Effector memory CD4-positive, alpha-beta T cell (primary cell): ENCODE measurements at places on chromosomes 11 and 22.

GRCh38 chr22:47686594-47687345 is 924.3 kb downstream of the TBC1D22A start:
- DNase-seq: no peak

DNA sequence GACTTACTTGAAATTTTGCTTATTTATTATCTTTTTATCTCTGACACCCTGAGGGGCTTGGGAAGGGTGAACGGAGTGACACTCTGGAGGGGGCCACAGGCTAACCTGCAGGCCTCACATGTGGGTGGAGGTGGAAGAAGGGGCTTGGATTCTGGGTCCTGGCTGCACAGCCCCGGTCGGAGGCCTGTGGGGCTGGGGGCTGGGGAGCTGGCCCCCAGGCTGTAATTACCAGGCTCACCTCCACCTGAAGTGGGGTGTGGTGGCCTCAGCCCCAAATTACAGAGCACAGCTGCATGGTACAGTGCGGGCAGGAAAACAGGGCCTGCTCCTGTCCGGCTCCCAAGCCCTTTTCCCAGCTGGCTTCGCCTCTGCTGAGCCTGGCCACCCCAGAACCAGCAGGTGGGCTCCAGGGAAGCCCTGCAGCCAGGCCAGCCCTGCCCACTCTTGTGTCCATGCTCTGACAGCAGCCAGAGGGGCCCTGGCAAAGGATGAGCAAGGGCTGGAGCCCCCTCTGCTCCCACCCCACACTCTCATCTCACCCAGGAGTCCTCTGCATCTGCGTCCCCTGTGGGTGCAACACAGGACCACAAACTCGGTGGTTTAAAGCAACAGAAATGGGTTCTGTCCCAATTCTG is 48.0 kb downstream of the IGF2 start:
- DNase-seq: no peak

GRCh38 chr11:43984519-43985385 is 42.3 kb downstream of the C11orf96 start:
- no peak for DNase-seq

DNA sequence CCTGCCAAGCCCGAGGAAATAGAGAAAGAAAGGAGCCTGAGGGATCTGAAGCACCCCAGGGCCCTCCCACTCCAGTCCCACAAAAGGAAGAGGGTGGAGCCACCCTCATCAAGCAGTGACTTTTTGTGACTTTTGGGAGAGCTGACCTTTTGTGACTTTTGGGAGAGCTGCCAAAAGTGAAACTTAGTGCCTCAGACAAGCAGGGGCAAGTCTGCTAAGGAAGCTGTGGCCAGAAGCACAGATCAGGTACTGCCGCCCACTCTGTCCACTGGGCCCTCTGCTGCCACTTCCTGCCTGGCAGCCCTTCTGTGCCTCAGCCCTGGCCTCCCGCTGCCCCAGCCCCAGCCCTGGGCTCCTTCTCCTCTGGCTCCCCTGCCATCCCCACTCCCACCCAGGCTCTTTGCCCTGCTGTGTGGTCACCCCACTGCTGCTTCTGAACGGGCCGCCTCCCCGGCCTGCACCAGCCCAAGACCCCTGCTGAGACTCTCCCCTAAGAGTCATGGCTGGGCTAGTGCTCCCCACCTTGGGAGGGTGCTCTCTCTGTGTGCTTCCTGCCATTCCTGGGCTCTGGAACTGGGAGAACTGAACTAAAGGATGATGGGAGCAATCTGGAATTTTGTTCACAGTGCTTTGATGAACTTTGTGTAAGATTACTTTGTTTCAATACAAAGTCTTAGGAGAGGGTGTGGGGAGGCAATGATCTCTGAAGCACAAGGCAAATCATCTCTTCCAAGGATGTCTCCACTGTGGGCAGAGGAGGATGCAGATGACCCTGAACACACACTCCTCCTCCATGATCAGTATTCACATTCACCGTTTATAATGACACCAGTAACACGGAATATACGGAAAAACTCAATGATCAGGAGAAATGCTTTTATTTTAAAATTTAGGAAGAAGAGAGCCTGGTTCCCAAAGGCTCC is at the start of gene APOBEC3H:
Gene APOBEC3H (plus strand): TSS at position 147 of the 923 bp plus-strand sequence. CDS start 3,035 bp downstream, outside the sequence.
- DNase-seq: no peak

DNA sequence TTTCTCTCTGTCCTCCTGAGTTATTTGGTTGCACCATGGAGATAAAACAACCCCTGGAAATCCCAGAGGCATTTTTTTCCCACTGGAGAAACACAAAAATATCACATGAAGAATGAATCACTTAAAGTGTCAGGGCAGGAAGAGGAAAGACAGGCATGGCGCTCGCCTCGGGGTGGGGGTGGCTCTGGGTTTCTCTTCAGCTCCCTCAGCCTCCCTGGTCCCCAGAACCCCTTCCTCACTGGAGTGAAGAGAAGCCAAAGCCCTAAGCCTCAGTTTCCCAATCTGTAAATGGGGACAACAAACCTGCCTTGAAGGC is 938 bp downstream of the SHISAL1 start:
- no peak for DNase-seq

GRCh38 chr11:107562647-107563208 is 2.8 kb downstream of the ALKBH8 start:
- DNase-seq: no peak

DNA sequence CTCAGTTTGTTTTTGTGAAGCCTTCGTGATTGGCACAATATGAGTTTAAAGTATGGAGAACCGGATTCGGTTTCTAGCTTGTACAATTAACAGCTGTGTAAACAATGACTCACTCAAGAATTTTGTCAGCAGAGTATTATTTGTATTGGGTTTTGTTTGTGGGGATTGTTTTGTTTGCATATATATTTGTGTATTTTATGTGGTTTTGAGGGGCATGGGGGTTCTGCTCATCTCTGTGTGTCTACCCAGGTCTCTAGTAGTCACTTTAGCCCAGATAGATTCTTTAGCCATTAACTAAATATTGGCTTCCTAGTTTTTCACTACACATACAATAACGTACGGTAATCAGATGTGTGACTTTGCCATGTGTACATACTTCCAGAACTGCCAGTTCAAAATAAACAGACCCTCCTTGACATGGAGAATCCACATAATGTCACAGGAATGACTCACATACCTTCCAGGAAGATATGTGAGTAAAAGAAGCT is 7.5 kb upstream of the MS4A7 start:
- DNase-seq: no peak

- no peak for DNase-seq
These were observed 21.0 kb downstream of the FLI1 start for GRCh38 chr11:128714881-128715280.

DNA sequence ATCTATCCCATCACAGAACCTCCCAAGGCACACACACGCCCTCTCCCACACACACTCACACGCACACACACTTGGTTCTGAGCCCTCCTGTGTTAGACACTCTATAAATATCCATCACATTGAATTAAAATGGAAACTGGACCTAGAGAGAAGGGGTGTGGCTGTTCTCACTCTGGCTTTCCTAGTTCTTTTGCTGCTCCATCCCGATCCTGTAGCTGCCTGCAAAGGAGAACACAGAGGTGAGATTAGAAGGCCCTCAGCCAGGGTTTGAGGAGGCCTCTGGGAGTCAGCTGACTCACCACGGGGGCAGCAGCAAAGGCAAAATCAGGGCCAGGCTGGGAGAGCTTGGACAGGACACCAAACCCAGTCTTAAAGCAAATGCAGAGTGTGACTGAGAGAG is 192.3 kb upstream of the CADM1 start:
- DNase-seq: no peak

GRCh38 chr22:44088976-44089570 is 65.0 kb downstream of the PARVB start:
- no peak for DNase-seq

- no peak for DNase-seq
These were observed 617.5 kb downstream of the JRKL start for GRCh38 chr11:97007283-97007682.

DNA sequence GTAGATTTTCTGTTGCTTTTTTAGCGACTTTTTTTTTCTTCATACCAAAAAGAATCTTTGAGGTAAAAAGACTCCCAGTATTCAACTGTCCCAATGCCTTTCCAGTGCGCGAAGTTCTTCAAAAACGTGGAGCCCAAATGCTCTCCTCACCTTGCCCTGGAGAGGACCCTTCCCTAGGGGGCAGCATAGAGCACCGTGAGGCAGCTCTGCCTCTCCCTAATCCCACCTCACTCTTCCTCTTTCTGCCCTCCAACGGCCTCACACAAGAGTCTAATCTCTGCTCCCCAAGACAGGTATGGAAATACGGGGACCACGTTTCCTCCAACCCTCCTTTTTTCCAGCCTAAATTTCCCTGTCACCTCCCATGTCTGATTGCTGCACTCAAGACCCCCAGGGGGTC is 117.5 kb upstream of the ALX4 start:
- no peak for DNase-seq

DNA sequence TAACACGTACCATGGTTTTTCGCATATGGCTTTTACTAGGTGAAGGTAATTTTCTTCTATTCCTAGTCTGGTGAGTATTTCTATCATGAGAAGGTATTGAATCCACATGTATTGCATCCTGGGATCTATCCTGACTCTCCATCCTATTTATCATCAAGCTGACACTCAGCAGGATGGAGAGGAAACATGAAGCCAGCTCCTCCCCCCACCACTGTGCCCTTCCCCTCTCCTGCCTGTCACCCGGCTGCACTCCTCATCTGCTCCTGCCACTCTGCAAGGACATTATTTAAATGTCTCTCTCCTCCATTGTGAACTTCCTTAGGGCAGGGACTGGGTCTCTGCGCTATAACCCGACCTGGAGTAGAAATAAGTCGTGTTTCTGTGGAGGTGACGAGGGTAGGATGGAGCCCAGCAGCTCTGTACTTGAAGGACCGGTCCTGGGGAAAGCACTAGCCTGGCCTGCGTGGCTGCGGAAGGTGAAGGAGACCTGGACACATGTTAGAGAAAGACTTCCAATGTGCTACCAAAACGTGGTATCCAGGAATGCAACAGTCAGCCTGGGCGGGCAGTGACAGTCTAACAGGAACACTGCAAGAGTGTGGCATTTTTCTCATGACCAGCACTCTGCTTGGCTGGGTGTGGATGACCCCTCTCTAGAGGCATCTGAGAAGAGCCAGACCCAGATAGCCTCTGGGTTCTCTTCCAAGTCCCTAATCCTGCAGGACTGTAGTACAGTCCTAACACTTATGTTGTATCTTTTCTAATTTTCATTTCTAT is 111.2 kb downstream of the MICAL3 start:
- DNase-seq: no peak

- no peak for DNase-seq
These were observed 86.4 kb upstream of the BIRC3 start for GRCh38 chr11:102230911-102231310.

DNA sequence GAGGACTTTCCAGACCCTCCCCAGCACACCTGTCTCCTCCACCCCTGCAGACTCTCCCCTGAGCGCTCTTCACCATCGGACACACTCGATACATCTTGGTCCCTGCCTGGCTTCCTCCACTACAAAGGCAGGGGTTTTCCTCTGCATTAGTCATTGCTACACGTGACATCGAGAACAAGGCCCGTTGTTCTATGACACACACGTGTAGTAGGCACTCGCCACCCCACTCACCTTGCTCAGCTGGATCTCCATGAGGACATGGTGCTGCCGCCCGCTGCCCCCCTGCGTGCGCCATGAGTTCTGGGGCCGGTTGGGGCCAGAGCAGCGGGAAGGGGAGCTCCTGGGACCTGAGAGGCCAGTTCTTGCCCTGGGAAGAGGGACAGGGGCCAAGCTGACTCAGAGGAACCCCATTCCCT is 16.7 kb downstream of the ATG2A start:
- peak; percentile 73 for DNase-seq

DNA sequence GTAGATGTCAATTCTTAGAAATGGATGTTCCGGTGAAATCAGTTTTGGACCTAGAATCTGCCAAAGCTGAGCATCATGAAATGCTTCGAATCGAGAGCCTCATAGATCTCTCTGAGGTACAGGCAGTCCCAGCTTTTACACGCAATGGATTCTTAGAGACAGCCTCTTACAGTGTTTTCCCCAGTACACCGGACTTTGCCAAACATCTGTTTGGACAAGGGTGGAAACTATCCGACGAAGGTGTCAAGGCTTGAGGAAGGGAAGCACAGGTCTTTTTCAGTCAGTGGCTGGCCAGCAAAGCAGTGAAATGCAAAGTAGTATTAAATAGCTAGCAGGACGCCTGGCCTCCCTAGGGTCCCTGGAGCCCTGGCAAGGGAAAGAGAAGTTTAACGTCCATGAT is 4.9 kb downstream of the GRK3 start:
- no peak for DNase-seq

DNA sequence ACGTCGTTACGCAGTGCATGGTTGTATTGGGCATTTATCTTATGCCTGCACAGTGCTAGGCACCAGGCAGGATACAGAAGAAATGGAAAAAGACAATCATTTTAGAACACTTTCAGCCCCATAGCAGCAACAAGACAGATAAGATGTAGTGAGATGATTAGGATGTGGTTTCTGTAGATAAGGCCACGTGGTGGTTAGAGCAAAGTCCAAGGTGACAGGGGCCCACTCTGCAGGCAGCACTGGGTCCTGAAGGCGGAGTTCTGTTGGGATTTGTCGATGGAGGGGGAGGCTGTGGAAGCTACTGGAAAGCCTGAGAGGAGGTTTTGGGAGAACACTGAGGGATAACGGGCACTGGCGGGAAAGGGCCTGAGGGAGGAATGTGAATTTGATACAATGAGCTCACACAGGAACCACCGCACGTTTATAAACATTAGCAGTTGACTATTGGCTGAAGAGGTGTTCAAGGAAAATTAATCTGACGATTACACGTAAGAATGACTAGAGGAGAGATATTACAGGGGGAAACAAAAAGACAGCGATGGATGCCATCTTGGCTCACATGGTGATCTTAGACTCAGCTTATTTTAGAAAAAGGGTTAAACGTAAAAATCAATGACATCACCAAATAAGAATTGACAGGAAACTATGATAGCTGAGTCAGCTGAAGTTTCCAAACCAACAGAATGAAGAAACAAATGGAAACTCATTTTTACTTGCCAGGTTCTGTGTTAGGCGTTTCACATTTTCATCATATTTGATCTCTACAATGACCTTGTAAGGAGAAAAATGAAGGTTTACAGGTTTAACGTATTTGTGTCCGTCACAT is 551.0 kb downstream of the OPCML start:
- no peak for DNase-seq

DNA sequence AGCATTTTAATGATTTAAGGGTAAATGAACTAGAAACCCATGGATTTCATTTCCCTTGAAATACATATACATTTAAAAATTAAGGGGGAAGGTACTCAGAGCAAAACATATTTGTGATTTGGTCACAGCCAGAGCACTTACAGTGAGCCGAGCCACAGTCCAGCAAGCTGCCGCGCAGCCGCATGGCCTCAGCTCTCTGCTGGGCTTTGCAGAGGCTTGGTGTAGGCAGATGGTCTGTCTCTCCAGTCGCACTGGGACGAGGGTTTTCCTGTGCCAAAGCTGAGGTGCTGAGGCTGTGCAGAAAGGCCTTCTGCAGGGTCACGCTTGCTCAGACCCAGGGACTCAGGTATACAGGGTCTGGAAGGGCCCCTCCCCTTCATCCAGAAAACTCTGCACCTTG is 367.3 kb downstream of the OPCML start:
- DNase-seq: no peak

- no peak for DNase-seq
These were observed 39.7 kb downstream of the USP35 start for GRCh38 chr11:78228467-78228866.
